ENCODE measurements at places on chromosomes 4 and X.

- DNase-seq, result no peak
Measured at GRCh38 chrX:134324359-134324758, 87.4 kb downstream of the CCDC160 start.

- no peak for DNase-seq
Measured at GRCh38 chr4:110484767-110485166, 8.8 kb downstream of the ENPEP start.

- no peak for DNase-seq
Measured at GRCh38 chr4:140247237-140247636, 93.3 kb upstream of the MAML3 start.

DNA sequence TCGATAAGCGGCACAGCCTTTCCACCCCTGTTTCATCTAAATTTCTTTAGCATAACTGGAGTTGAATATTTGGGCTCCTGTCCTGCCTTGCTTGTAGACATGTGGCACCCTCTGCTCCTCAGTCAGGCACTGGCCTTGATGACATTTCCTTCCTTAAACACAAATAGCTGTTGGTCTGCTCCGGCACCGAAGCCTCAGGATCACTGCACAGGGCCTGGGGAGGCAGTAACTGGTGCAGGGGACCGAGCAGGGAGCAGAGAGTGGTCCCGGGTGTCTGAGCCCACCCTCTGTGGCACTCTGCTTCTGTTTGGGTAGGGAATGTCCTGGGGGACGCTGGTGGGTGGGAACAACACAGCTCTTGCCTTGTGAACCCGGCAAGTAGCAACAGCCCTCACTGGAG is 13.6 kb downstream of the RGS12 start:
- peak; percentile 43 for DNase-seq

DNA sequence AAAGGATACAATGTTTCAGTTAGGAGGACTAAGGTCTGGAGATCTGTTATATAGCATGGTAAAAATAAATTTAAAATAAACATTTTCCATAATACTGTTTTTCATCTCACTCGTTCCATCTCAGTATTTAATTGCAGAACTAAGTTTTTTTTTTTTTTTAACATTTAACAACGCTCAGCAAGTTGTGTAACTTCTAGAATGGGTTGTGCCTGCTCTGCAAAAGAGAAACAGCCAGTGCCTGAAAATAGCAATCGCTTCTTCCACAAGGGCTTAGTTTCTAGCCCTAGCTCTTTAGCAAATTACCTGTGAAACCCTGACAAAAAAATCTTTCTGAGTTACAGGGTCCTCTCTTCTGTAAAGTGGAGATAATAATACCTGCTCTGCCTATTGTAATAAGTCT is 41.9 kb downstream of the CNGA1 start:
- no peak for DNase-seq

- no peak for DNase-seq
Measured at GRCh38 chr4:26197018-26197779, 123.6 kb upstream of the RBPJ start.

GRCh38 chr4:72842323-72842722 is 227.2 kb downstream of the COX18 start:
- DNase-seq, result no peak

GRCh38 chr4:72546456-72546855 is 22.6 kb downstream of the ADAMTS3 start:
- DNase-seq, result no peak

DNA sequence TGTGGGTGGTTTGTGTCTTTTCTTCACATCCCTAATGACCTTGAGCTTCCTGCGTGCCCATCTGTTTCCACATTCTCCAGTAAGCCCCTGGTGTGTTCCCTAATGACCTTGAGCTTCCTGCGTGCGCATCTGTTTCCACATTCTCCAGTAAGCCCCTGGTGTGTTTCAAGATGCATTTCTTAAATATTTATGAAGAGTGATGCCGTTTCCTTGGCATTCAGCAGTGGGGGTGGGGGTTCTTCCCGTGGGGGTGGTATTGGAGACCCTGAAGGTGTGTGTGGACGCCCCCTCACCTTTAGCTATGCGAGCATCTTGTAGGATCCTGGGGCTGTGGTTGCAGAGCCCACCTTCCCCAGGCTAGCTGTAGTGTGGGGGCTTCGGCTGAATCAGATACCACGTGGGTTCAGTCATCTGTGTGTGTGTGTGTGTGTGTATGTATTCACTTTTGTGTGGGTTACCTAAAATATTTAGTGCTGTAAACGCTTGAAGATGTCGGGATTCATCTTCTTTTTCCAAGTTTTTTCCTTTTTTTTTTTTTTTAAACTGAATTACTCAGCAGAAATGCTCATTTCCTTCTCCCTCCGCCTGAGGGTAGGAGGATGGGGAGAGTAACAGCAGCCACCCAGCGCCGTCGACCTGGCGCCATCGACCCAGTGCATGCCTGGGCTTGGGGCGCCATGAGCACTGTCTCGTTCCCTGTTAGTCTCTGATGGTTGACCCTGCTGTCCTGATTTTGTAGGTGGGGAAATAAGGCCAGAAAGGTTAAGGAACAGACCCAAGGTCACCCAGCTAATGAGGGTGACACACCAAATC is 9.9 kb downstream of the NSG1 start:
- DNase-seq, result no peak

DNA sequence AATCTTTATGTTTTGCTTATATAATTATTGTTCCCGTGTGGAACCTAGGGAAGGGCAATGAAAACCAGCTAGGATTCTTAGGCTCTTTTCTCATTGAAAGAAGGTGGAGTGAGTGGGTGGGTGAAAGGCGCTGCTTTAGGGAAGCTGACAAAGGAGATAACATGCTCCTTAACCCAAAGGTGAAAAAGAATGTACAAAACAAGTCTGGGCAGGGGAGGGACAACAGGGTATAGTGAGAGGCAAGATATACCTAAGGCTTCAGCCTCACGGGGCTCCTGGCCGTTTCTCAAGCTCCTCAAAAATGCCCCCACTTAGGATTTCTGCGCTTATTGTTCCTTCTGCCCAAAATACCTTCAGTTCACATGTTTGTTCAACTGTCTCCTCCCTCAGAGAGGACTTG is 1.8 kb downstream of the SH2D1A start:
- no peak for DNase-seq

DNA sequence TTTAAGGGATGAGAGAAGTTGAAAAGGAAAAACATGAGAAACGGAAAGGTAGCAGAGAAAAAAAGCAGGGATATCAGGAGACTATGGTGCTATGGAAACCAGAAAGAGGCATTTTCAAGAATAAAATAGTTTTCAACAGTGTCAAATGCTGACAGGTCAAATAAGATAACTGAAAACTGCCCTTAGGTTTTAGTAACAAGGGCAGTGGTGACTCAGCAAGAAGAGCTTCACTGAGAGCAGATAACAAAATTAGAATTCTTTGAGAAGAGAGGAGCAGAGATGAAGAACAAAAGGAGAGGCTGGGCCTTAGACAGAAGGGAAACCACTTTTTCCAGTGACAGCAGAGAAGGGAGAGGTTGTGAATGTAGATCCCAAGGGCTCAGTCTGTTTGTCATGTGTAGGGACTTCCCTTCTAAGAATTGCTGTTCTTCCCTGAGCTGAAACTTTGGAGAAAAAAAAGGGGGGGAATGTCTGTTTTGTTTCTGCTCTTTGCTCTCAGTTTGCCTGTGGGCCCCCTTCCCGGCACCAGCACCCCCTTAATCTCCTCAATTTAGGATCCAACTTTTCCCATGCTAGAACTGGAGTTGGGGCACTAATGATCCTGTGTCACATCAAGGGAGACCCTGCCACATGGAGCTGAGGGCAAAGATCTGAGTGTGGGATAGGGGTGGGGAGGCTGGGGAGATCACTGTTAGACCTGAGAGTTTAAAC is 26.8 kb upstream of the MAGEA10 start:
- no peak for DNase-seq

DNA sequence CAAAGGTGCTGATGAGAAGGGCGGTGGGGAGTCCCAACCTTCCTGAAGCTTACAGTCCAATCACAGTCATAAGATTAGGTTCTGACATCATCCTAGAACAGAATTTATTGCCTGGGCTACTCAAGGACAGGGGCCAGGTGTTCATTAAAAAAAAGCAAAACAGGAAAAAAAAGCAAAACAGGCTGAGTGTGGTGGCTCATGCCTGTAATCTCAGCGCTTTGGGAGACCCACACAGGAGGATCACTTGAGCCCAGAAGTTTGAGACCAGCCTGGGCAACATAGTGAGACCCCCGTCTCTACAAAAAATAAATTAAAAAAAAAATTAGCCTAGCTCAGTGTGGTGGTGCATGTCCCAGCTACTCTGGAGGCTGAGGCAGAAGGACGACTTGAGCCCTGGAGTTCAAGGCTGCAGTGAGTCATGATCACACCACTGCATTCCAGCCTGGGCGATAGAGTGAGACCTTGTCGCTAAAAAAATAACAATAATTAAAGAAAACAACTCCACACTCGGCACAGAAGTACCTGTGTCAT is 3.0 kb downstream of the RAB9A start:
- DNase-seq, result no peak

DNA sequence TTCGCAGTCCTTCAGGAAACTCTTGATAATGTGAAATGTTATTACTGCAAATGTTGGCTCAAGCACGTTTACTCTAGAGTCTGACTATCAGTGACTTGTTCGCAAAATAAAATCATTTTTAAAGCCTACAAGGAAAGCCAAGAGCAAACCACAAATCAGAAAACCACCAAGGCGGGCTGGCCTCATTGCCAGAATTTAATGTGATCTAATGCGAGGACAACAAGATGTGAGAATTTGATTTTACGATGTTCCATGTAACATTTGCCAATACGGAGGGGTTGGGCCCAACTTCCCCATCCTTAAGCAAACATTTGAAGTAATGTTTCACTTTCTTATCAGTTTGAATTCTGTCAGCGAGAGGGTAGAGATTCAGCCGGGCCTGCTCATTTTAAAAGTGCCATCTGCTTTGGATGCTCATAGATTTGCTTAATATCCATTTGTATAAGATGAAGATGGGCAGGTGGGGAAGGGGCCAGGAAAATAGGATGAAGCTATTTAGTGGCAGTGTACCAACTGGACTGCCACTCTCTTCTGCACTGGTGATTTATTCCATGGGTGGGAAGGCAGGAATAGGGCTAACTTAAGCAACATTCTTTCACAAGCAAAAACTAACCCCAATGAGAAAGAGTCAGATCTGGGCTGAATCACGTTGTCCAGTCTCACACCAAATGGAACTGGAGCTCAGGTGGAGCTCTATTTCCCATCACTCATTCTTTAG is 225.3 kb downstream of the ANAPC10 start:
- no peak for DNase-seq

- DNase-seq, result peak; percentile 29
Measured at GRCh38 chrX:70508296-70508911, 63.8 kb downstream of the DLG3 start.

GRCh38 chr4:112402098-112402497 is 104.9 kb downstream of the ALPK1 start:
- DNase-seq, result no peak

DNA sequence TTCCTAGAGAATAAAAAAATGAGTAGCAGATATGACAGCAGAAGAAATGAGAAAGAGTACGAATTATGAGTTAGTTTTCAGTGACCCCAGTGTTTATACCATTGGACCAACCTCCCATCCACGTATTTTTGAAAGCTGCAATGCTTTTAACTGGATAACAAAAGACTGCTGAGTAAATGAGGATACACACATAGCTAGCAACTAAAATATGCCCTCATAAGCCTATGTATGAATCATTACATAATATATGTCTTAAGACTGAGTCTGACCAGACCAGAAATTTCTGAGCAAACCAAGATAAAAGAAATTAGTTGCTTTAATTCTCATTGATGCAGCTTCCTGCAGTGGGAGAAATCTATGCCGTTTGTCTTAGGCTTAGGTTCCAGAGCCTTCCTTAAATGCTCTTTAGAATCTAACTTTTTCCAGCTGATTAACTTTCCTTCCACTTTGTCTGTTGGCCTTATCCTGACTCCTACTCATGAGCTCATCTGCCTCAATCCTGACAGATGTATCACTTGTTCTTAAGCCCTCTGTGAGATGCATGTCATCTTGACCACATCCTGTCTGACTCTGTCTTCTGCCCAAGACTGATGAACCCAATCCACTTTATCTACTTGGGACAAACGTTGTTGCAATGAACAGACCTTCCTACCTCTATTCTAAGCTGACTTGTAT is 301.4 kb upstream of the AADAT start:
- no peak for DNase-seq

DNA sequence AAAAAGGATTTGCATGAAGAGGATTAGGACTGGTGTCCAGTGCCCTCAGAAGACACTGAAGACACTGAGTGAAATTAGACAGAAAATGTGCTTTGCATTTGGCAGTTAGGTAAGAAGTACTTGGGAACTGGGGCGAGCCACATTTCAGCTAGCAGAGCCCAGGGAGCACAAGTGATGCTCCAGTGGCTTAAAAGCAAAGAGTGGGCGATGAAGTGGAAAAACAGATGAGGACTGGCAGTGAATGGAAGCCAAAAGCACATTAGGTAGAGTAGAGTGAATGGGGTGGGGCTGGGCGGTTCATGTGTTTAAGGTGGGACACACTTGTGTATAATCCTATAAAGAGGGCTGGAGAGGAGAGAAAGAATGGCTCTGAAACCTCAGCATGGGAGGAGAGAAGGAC is 18.4 kb downstream of the DCLK2 start:
- no peak for DNase-seq

DNA sequence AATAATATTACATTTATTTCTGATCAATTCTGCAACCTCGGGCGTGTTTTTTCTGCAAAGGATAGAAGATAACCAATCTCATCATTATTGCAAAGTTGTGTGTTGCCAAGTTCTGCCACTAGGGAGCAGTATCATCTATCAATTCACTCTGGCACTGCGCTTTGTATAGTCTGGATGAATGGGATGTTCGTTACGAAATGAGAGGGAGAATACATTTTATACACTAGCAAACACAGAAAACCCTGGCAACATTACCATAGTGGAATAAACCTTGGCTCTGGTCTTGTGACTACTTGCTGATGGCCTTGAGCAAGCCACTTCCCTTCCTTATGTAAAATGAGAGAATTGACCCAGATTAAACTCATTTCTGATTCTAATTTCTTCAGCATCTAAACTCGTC is 97.5 kb upstream of the ZNF518B start:
- DNase-seq, result no peak

GRCh38 chr4:153257151-153257620 is 52.9 kb downstream of the TRIM2 start:
- DNase-seq, result no peak

DNA sequence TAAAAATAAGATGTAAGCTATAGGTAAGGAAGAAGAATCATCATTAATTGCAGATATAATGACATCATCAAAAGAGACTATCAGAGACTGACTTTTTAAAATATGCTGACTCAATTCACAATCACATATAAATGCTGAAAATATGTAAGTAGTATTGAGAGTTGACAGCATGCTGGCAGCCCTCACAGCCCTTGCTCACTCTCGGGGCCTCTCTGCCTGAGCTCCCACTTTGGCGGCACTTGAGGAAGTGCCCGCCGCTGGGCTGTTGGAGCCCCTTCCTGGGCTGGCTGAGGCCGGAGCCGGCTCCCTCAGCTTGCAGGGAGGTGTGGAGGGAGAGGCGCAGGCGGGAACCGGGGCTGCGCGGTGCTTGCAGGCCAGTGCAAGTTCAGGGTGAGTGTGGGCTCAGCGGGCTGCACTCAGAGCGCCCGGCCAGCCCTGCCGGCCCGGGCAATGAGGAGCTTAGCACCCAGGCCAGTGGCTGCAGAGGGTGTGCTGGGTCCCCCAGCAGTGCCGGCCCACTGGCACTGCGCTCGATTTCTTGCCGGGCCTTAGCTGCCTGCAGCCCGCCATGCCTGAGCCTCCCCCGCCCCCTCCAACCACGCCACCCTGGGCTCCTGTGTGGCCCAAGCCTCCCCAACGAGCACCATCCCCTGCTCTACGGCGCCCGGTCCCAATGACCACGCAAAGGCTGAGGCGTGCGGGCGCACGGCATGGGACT is 68.9 kb downstream of the RAB28 start:
- DNase-seq, result no peak
